Uterus (tissue), 4 donors: ENCODE measurements at places on chromosomes 6 and 20.

GRCh38 chr6:150027806-150028565 is 2.7 kb upstream of the RAET1L start:
- no peak overlapping the region for H3K4me3 ChIP-seq
- no peak overlapping the region for H3K27ac ChIP-seq
- H3K27me3 ChIP-seq = peaks cover 7% of the 10 kb centered on the region
- no peaks in the 10 kb centered on the region for H3K36me3 ChIP-seq

- no peaks in the 10 kb centered on the region for H3K4me1 ChIP-seq
- no peaks in the 10 kb centered on the region for H3K36me3 ChIP-seq
- DNase-seq = no peak
- no peak overlapping the region for H3K4me3 ChIP-seq
- H3K27me3 ChIP-seq = no peaks in the 10 kb centered on the region
Observed at GRCh38 chr6:113529196-113529595, 327.9 kb upstream of the MARCKS start.

DNA sequence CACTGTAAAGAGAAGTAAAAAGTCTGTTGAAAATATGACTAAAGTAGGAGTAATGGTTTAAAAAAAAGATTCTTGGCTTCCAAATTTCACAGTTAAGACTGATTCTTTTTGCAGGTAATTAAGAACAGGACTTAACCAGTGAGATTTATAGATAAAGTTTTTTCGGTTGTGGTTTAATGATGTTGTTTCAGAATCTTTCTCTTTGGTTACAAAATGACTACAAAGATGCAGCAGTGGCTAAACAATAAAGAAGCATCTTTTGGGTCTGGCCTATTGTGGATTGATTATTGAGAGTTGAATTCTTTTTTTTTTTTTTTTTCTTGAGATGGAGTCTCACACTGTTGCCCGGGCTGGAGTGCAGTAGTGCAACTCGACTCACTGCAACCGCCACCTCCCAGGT is 109.7 kb downstream of the AKAP7 start:
- no peaks in the 10 kb centered on the region for H3K4me1 ChIP-seq
- no peak for DNase-seq
- no peak overlapping the region for H3K4me3 ChIP-seq
- no peaks in the 10 kb centered on the region for H3K27me3 ChIP-seq

- no peaks in the 10 kb centered on the region for H3K36me3 ChIP-seq
- no peaks in the 10 kb centered on the region for H3K4me1 ChIP-seq
- DNase-seq = no peak
- no peak overlapping the region for H3K27ac ChIP-seq
Observed at GRCh38 chr6:144953552-144954240, 668.6 kb downstream of the UTRN start.

- H3K4me3 ChIP-seq = no peak overlapping the region
- peak; percentile 16 for DNase-seq
- no peaks in the 10 kb centered on the region for H3K36me3 ChIP-seq
Observed at GRCh38 chr6:13194852-13195251, 133.5 kb downstream of the TBC1D7 start.
